ENCODE measurements at places on chromosomes 4 and X.

DNA sequence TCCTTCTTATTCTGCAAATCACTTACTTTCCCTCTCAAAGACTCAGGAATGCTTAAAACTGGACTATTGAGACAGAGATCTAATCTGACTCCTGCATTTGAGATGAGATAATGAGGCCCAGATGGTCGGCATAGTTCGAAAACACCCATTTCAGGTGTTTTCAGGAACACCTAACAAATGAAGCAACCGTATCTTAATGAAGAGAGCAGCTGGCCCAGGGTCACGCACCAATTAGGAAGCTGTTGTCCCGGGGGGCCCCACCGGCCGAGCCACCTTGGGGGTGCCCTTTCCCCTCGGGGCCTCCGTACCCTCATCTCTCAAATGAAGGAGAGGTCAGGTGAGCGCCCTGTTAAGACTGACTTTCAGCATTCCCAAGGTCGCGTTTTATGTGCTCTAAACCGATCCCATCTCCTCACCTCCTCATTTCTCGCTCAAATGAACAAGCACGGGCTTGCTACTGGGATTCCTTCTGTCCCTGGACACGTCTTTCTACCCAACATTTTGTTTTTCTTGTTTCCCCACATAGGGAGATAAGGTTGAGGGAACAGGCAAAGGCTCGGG lies 824 bp downstream of the LRPAP1 start:
- DNase-seq, result no peak

DNA sequence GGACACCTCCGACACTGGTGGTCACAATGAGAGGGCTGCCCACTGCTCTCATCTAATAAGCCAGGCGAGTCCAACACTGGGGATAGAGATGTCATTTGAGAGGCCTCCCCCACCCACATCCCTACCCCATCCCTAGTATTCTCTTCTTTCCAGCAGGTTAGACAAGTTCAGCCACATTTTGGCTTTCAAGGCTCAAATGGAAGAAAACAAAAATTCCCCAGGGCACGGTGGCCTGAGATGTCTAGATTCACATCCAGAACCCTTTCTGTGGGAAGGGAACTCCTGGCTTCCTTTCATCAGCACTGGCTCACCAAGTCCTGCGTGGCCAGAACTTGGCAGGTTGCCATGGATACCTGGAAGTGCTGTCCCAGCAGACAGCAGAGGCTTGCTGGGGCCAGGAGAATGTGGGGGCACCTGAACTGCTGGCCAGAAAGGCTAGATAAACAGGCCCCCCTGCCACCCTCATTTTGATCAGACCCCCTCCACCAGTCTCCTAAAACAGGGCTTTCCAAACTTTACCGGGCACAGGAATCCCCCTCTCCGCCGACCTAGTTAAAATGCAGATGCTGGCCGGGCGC lies 1.3 kb upstream of the NYX start:
- no peak for DNase-seq

GRCh38 chr4:48222491-48222890 lies 47.1 kb downstream of the TEC start:
- no peak for DNase-seq

DNA sequence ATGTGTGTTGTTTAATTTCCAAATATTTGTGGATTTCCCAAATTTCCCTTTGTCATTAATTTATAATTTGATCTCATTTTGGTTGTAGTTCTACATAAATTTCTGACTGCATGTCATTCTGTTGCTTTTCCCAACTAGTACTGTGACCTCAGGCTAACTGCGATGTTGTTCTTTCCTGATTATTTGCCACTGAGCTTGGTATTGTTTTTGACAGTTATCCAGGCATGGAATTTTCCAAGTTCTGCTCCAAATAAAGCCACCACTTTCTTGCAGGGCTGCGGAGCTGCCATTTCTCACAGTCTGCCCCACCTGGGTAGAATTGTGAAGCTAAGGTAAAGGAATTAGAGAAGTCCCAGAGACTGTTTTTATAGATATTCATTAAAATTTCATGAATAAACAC lies 328.8 kb downstream of the ZNF674 start:
- DNase-seq, result no peak

GRCh38 chr4:173319696-173320095 lies 14.5 kb downstream of the HMGB2 start:
- DNase-seq, result no peak

GRCh38 chr4:71558248-71558647 lies 219.4 kb downstream of the SLC4A4 start:
- DNase-seq, result no peak

GRCh38 chrX:72282302-72282701 lies 5.3 kb upstream of the RPS4X start:
- no peak for DNase-seq

DNA sequence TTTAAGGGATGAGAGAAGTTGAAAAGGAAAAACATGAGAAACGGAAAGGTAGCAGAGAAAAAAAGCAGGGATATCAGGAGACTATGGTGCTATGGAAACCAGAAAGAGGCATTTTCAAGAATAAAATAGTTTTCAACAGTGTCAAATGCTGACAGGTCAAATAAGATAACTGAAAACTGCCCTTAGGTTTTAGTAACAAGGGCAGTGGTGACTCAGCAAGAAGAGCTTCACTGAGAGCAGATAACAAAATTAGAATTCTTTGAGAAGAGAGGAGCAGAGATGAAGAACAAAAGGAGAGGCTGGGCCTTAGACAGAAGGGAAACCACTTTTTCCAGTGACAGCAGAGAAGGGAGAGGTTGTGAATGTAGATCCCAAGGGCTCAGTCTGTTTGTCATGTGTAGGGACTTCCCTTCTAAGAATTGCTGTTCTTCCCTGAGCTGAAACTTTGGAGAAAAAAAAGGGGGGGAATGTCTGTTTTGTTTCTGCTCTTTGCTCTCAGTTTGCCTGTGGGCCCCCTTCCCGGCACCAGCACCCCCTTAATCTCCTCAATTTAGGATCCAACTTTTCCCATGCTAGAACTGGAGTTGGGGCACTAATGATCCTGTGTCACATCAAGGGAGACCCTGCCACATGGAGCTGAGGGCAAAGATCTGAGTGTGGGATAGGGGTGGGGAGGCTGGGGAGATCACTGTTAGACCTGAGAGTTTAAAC lies 26.8 kb upstream of the MAGEA10 start:
- no peak for DNase-seq

GRCh38 chrX:37802028-37802427 lies 22.2 kb downstream of the CYBB start:
- DNase-seq, result no peak

- DNase-seq, result no peak
Observed at GRCh38 chrX:131818297-131818936, 204.7 kb upstream of the STK26 start.

GRCh38 chrX:14641681-14642655 lies 112.6 kb downstream of the GLRA2 start:
- DNase-seq, result no peak

DNA sequence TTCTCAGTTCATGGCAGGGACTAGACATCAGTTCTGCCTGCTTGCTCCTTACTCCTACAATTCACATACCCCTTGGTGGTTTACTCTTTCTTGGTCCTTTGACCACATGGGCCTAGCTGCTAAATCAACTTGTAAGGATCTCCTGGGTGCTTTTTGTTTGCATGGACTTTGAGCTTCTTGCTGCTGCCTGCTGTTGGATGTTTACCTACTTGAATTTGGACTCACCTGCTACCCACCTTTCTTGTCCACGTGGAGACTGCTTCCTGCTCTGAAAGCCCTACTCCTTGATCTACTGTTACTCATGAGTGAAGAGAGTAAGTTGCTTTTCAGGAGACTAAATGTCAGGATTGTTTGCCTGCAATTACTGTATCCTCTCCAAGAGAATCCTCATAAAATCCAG lies 15.2 kb upstream of the ARHGAP24 start:
- DNase-seq, result no peak

DNA sequence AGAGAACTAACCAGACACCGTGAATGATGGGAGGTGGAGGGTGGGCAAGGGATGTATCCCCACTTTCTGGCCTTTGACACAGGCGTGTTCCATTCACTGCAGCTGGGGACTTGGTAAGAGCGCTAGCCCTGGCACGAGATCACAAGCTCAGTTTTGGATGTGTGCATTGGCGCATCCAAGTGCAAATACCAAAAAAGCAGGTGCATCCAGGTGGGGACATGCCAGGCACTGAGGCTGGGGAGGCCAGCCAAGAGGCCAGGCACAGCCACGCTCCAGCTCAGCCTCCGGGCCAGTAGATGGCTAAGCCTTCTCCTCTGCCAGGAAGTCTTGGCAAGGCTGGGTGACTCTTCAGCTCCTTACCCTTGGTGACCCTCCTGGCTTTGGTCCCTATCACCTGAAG lies 4.4 kb upstream of the ZFP92 start:
- DNase-seq, result no peak

- no peak for DNase-seq
Observed at GRCh38 chrX:101399825-101400224, 7.9 kb downstream of the GLA start.

DNA sequence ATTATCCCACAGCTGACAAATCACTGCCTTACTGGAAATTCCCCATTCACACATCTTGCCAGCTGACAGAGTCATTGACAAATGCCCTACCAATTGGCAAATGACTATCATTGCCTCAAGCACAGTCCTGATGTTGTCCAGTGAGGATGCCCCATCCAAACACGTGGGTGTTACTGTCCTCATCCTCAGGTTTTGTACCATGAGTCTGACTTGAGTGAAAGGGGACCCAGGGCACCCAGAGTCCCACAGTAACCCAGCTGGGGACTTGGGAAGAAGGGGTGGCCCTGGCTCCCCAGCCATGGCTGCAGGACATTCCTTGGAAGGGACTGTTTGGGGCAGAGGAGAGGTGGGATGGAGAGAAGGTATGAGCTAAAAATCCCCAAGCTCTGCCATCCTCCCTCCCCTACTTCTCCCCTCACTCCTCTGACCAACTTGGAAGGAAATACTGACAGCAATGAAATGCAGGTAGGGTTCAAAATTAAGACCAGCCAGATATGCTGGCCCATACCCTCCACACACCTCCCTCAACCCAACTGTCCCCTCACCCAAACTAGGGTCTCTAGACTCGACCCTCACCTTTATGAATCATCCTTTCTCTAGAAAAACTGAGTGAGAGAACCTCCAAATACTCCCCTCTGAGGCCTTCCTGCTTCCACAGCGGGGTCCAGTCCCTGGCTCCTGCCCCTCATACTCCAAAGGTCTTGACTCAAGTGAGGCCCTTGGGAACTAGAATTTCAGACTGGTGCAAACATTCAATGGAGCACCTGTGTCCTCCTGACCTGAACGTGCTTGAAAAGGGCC lies 5.1 kb downstream of the TIMP1 start:
- DNase-seq, result no peak

- peak; percentile 4 for DNase-seq
Observed at GRCh38 chr4:27318740-27319139, 458.1 kb downstream of the STIM2 start.

- DNase-seq, result no peak
Observed at GRCh38 chrX:98432413-98432812, 1548.7 kb downstream of the RPA4 start.

- no peak for DNase-seq
Observed at GRCh38 chr4:157664726-157665125, 444.2 kb downstream of the GRIA2 start.

- no peak for DNase-seq
Observed at GRCh38 chr4:47373709-47374108, 89.8 kb downstream of the COMMD8 start.

DNA sequence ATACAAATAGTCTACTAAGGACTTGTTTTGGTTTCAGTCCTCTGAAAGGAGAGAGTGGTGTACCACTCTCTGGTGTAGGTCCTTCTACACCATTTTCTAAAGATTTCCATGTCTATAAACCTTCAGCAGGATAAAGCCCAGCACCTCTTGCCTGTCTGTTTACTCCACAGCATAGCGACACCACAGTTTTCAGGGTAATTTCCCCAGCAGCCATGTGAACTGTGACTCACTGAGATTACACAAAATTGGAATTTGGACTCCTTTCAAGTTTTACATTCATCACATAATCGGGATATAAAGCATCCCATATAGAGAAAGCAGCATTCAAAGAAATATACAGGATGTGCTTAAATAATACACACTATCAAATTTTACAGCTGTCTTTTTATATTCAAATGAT lies 229.6 kb downstream of the PRDM5 start:
- DNase-seq, result no peak

- DNase-seq, result no peak
Observed at GRCh38 chr4:141132072-141132708, 1.1 kb downstream of the RNF150 start.

- DNase-seq, result no peak
Observed at GRCh38 chrX:10615931-10616774, 4.2 kb downstream of the MID1 start.

GRCh38 chr4:140025470-140025869 lies 128.5 kb downstream of the MAML3 start:
- no peak for DNase-seq

GRCh38 chrX:39678914-39679313 lies 418.8 kb downstream of the BCOR start:
- DNase-seq, result no peak

DNA sequence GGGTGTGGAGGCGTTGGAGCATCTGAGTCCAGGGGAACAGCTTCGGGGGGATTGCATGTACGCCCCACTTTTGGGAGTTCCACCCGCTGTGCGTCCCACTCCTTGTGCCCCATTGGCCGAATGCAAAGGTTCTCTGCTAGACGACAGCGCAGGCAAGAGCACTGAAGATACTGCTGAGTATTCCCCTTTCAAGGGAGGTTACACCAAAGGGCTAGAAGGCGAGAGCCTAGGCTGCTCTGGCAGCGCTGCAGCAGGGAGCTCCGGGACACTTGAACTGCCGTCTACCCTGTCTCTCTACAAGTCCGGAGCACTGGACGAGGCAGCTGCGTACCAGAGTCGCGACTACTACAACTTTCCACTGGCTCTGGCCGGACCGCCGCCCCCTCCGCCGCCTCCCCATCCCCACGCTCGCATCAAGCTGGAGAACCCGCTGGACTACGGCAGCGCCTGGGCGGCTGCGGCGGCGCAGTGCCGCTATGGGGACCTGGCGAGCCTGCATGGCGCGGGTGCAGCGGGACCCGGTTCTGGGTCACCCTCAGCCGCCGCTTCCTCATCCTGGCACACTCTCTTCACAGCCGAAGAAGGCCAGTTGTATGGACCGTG lies 2.2 kb downstream of the AR start:
- no peak for DNase-seq

Measured in stimulated activated CD4-positive, alpha-beta T cell treated with anti-CD3 and anti-CD28 coated beads, Interleukin-4, amount 100 ng/mL, for 24 hours (primary cell).